ENCODE measurements at places on chromosomes 7 and 10.

GRCh38 chr7:134963036-134963435 is 23.3 kb upstream of the AGBL3 start:
- DNase-seq, result no peak

GRCh38 chr10:68074031-68074774 is 880 bp downstream of the HERC4 start:
- DNase-seq, result peak; percentile 4

- no peak for DNase-seq
Measured at GRCh38 chr7:14899030-14899429, 3.5 kb downstream of the DGKB start.

DNA sequence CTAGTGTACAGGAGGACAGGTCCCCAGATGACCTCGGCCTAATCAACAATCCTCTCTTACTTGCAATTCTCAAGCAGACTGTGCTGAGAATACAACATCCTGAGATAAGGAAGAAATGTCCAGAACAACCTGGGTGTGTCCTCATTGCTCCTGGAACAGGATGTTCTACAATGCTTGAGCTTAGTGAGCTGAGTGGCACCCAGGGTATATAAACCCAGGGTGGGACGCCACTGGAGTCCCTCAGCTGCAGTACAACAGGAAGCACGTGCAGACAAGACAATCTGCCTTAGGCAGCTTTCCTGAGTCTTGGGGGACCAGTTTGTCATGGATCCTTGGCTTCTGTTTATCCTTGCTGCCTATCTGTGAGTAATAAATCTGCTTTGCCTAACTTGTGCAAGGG is 27.7 kb upstream of the SLC25A13 start:
- DNase-seq, result no peak

- DNase-seq, result no peak
Measured at GRCh38 chr10:92789067-92789466, 59.3 kb upstream of the EXOC6 start.

DNA sequence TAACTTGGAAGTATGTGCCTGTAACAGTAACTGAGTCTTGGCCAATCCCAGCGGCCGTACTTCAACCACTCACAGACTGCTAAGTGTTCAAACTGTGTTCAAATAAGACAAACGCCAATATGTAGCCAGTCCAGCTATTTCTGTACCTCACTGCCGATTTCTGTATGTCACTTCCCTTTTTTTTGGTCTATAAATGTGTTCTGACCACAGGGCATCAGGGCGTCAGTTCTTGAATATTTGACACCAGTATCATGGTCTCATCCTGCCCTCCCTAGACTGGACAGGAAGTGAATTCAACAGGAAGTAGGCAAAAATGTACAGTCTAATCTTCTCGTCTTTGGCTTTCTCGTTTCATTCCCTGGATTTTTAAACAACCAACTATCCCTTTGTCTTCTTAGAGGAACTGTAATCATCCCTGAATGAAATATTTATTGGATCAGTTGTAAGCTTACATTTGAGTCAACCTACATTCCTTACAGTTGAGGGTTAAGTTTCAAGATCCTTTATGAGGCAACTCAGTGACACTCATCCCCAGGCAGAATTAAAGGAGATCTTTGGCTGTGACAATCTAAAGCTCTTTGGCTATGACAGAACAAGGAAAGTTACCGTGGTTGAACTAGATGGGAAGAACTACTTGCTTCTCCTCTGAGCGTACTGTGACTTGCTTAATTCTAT is 232.7 kb downstream of the NSUN6 start:
- no peak for DNase-seq

DNA sequence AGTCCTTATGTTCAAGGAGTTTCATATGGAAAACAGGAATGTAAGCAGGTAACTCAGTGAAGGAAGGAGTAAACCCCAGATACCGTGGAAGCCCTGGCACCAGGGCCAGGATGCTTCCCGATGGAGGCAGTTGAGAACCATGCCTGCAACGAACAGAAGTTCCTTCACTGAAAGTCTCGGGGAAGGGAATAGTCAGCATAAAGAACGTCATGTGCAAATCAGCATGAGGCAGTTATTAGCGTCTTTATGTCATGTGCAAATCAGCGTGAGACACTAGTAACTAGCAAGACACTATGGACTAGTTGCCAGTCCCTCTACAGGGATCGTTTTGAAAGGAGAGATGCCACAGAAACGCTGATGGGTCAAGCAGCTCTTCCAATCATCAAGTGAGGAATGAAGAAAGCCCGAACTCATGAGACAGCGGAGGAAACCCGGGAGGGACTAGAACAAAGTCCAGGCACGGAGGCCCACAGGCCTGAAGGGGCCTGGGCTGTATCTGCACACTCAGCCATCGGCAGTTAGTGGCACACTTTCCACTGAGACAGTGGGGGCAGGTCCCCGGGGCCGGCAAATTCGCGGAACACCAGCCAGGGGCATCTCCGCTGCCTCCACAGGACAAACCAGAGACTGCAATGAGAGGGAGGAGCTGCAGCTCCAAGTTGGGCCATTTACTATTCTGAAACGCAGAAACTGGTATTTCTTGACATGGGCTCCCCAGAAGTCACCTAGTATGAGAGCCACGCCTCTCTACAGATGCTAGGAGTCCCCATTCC is 109.6 kb downstream of the SFMBT2 start:
- no peak for DNase-seq

- no peak for DNase-seq
Measured at GRCh38 chr7:134415700-134416099, 43.2 kb downstream of the AKR1B1 start.

- DNase-seq, result no peak
Measured at GRCh38 chr10:81496626-81497025, 378.4 kb upstream of the NRG3 start.

GRCh38 chr7:21944616-21945453 is 864 bp downstream of the CDCA7L start:
- peak; percentile 16 for DNase-seq

GRCh38 chr7:151754142-151754590 is 122.7 kb downstream of the PRKAG2 start:
- DNase-seq, result peak; percentile 14

- DNase-seq, result no peak
Measured at GRCh38 chr7:133301444-133301843, 48.6 kb downstream of the EXOC4 start.

DNA sequence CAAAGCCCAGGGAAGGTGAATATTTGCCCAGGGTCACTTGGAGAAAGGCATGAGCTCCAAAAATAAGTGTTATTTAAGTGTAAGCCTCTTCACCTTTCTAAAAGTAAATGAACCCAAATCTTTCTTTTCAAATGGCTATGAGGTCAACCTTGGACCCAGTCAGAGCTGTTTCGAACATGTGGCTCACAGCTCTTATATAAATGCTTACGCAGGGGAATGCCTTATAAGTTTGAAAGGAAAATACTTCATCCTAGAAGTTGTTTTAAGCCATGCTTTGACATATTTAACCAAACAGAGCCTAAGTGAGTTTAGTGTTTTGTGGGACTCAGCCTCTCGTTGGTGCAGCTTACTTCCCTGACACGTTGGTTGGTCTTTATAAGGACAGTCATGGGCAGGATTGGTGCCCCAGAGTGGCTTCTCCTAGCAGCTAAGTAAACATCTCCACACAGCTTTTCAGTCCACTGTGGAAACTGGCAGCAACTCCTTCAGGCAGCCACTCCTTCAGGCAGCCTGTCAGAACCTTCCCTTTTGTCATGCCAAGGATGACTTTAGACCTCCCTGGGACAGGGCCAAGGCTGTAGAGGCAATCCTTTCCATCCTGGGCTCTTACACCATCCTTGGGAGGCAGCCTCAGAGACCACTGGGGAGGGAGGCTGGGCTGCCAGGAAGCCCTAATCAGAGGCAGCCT is 43.6 kb downstream of the MINDY4 start:
- DNase-seq, result no peak

DNA sequence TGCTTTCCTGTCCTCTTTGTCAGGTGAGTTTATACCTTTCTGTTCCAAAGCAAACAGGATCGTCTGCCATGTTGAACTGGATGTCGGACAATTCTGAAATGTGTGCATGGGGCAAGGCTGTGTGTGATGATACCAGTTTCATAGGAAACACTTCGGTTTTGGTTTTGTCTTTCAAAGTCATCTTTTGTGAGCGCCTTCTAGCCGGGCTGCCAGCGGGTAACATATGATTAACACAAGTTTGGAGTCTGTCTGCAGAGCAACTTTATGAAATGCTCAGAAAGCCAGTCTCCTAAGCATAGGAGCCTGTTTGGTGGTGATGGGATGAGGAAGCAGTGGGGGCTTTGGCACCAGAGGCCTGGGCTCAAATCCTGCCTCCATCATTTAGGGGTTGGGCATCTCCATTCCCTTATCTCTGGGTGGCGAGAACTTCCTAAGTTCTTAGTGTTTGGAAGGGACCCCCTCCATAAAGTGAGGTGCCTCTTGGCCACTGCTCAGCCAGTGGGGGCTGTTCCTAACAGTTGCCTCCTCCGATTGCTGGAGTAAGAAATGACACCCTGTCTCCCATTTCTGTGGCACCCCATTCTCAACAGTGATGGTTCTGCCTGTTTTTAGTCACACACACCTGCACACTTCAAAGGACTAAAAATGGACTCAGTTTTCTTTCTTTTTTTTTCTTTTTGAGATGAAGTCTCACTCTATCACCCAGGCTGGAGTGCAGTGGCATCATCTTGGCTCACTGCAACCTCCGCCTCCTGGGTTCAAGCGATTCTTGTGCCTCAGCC is 36.8 kb downstream of the CUX1 start:
- DNase-seq, result no peak

GRCh38 chr10:17101257-17101909 is 28.2 kb downstream of the CUBN start:
- DNase-seq, result no peak

DNA sequence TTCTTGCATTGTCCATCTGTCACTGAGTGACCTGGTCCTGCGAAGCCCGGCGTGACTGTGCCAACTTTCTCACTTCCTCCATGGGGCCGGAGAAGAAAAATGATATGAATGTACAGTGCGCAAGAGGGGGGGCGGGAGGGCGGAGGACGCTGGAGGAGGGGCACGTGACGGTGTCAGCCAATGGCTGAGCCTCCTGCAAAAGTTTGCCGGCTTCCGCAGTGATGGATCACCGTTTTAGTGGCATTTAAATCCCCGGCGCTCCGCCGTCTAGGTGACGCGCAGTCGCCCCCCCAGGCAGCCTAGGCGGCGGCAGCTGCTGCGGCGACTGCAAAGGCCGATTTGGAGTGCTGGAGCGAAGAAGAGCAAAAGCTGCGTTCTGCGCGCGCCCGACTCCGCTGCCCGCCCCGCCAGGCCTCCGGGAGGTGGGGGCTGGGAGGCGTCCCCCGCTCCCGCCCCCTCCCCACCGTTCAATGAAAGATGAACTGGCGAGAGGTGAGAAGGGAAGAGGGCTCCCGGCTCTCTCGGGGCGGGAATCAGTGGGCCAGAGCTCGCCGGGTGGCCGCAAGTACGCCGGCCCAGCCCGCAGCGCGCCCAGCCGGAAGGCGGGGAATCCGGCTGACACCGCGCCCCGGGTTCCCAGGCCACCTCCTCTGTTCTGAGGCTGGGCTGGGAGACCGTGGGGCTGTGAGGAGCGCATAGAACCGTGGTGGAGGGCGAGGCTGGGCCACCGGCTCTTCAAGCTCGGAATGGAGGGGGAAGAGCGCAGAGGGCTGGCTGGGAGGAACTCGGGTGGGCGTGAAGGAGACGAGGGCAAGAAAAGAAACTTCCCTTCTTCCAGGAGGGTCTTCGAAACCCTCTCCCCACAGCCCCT is at the start of gene HOXA1:
TSS of gene HOXA1 (minus strand) at position 104 of the 871 bp plus-strand sequence. CDS start at position 16, 88 bp downstream.
- peak; percentile 84 for DNase-seq

- DNase-seq, result no peak
Measured at GRCh38 chr7:140896996-140897395, 27.7 kb downstream of the BRAF start.

DNA sequence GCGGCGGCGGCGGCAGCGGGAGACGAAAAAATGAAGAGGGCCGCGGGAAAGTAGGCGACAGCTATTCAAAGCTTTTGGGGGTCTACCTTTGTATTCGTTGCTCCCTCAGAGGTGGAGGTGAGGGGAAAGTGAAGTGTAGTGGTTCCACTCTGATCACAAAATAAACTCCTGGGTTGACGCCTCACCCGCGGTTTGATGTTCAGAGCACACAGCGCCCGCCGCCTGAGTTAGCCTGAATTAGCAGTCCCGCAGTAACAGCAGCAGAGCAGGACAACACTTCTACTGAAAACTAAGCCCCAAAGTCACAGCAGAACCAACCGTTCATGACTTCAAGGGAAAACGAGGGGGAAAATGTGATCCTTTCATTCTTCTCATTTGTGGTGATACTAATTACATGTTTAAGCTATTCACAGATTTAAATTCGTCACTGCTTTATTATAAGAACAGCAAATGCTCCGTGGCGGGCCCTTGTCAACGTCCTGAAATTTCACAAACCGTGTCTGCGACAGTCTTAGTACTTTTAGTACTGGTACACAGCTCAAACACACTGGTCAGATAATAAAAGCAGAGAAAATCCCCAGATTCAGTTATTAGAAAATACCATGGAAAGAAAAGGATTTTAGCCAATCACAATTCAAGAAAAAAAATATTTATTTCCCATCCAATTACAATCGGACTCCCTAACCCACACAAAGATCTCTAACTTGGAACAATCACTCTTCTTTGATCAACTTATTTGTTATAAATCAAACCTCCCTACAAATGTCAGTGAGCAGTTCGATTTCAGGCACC is 563 bp upstream of the JMJD1C start:
- no peak for DNase-seq

GRCh38 chr10:113322843-113323242 is 230.0 kb upstream of the HABP2 start:
- DNase-seq, result peak; percentile 5

GRCh38 chr7:66355756-66356155 is 150.6 kb downstream of the TPST1 start:
- DNase-seq, result no peak

DNA sequence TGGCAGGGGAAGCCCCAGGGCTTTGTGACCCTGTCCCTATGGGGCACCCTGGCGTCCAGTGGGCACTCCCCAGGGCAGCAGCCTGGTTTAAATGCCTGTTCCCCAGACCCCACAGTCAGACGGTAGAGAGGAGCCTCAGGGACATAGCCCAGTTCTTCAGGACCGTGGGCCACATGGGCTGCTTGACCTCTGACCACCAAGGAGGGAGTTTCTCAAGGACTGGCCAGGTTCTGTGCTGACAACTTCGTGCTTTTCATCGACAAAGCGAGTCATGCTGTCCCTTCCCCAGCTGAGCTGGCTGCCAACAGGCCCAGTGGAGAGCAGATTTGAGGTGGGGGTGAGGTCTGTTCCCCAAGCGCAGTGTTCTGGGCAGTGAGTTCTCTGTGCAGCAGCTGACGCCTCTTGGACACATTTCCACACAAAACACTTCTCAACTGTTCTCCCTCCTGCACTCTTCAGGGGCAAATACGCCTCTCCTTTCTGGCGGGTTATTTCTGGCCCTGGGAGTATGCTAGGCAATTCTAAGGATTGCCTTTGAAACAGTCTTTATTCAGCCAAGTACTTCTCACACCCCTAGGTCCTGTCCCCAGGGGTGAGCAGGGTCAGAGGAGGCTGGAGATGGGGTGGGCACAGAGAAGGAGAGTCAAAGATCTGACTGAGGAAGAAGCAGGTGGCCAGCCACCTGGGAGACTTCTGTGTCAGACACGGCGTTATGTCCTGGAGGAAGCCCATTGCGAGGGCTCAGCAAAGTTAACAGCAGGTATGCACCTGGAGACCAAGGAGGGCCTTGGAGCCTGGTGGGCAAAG is 57.3 kb upstream of the CAMK2B start:
- no peak for DNase-seq

- no peak for DNase-seq
Measured at GRCh38 chr7:6258440-6259182, 13.8 kb downstream of the CYTH3 start.
